ENCODE measurements at places on chromosomes 12 and 14.

DNA sequence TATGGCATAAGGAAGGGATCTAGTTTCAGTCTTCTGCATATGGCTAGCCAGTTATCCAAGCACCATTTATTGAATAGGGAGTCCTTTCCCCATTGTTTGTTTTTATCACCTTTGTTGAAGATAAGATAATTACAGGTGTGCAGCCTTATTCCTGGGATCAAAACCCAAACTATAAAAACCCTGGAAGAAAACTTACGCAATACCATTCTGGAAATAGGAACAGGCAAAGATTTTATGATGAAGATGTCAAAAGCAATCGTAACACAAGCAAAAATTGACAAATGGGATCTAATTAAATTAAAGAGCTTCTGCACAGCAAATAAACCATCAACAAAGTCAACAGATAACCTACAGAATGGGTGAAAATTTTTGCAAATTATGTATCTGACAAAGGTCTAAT, 128.5 kb upstream of the DCN start:
- no peak for DNase-seq

GRCh38 chr12:113260127-113260526, 38.9 kb downstream of the TPCN1 start:
- no peak for DNase-seq

GRCh38 chr14:99272899-99273765, 1.1 kb upstream of the BCL11B start:
- DNase-seq, result peak; percentile 33

DNA sequence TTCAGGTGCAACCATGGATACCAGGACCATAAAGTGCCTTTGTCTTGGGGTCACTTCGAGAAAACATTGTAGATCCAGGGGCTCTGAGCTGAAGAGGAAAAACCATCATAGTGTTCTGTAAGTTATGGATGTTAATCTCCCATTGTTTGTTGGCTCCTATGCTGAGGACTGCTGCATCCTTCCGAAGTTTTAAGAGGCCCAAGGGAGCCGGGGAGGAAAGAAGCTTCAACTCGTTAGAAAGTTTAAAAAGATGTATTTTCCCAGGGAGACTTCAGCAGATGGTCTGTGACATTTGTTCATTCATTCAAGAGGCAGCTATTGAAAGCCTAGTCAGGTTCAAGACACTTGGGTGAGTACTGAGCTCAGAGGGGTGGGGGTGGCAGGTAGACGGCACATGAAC, 378.8 kb upstream of the TBX3 start:
- DNase-seq, result no peak
